Right hindlimb (tissue), 1 donor: ENCODE measurements at places on chromosomes 3 and 15.

DNA sequence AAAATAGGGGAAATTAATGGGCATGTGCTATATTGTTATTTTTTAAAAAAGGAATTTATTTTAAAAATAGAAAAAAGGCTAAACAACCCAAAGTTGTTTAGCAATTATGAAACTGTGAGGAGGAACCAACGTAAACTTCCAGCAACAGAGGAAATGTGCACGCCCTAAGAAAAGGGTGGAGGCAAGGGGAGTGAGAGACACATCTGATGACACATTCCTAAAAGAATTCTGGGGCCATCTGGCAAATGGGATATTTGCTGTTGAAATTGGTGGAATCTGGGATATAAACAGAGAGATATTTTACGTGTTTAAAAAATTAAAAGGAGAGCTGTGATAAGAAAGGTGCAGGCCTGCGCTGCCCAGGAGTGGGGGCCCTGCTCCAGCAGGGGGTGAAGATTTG lies 50.8 kb upstream of the MUC13 start:
- DNase-seq = no peak

DNA sequence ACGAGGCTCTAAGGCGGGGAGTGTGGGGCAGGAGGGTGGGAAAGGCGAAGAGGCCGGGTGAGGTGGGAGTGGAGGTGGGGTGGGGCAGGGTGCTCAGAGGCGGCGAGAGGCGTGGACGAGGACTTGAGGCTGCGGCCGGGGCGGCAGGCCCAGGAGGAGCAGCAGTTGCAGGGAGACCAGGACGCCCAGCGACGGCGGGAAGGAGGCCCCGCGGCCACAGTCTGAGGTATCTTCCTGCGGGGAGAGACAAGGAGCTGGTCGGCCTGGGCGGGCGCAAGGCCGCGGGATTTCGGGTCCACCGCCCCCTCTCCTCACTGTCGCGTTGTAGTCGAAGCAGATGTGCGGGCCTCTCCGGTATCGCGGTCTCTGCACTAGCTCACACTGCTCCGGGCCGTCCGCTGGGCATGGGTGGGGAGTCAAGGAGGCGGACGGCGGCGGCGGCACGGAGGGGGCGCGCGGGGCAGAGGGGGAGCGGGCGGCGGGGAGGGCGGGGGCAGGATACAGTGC lies 5.3 kb upstream of the TMEM115 start:
- DNase-seq = no peak

GRCh38 chr3:32420126-32421038 lies 28.7 kb downstream of the CMTM7 start:
- DNase-seq = peak; percentile 50

GRCh38 chr15:70201425-70201775 lies 103.7 kb upstream of the TLE3 start:
- no peak for DNase-seq

- DNase-seq = no peak
Measured at GRCh38 chr3:11609481-11609880, 34.2 kb downstream of the VGLL4 start.

DNA sequence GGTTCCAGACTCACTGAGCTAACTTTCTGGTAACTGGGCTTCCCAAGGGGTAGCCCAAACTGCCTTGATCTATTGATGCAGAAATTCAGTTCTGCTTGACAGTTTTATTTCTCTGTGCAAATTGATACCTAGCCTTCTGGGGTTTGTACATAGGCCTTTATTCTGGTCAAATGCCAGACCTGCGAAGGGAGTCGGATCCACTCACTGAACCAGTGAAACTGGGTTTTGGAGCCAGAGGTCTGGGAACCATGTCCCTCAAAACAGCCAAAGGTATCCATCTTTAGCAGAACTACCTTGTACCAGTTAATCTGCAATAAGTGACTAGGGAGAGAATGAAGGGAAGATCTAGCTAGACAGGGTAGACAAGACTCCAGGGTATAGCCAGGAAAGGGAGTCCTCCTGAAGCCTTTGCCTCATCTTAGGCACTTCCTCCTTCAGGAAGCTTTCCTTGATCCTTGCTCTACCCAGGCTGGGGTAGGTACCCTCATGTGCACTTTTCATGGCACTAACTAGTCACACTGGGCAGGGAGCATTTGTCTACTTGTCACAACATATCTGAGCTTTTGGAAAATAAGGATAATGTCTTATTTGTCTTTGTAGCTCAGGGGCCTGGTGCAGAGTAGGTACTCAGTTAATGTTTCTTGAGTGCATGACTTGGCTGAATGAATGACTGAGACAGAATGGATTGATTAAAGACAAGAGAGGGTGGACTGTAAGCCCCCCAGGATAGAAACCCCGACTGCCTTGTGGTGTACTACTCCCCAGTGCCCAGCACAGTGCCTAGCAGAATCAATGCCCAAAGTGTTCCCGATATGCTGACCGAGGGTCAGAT lies 1.4 kb upstream of the SNX33 start:
- no peak for DNase-seq
